ENCODE measurements at places on chromosomes 4 and X.

- no peak for DNase-seq
These were observed 9.2 kb downstream of the WDR1 start for GRCh38 chr4:10107111-10108091.

GRCh38 chr4:137981277-137981676, 260.9 kb downstream of the SLC7A11 start:
- DNase-seq = no peak

DNA sequence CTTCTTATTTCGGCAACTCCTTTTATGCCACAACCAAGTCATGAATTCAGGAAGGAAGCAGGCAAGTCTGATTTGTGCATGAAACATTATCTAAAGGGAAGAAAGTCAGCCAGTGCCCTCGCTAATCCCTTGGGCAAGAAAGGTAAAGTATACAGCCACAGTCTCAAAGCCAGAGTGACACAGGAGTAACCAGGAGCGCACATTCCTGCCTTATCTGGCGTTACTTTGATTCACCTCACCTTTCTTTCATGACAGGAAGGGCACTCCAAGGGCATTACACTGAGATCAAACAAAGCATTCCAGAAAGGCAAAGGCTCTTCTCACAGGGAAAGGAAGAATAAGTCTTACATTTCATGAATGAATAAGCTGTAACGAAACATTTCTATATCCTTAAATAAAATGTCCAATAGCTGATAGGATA, 38.8 kb downstream of the FAT1 start:
- DNase-seq = no peak

DNA sequence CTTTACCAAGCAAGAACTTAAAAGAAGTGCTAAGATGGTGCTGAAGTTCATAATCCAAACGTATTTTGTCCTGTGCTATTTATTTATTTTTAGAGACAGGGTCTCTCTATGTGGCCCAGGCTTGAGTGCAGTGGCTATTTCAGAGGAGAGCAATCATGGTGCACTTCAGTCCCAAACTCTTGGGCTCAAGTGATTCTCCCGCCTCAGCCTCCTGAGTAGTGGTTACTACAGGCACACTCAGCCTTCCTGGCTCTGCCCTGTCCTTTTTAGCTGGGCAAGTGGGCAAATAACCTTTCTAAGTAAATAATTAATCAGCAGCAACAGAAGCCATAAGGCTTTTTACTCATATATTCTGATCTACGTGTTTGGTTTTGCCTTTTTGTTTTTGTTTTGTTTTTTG, 2.6 kb downstream of the NSD2 start:
- DNase-seq = no peak

DNA sequence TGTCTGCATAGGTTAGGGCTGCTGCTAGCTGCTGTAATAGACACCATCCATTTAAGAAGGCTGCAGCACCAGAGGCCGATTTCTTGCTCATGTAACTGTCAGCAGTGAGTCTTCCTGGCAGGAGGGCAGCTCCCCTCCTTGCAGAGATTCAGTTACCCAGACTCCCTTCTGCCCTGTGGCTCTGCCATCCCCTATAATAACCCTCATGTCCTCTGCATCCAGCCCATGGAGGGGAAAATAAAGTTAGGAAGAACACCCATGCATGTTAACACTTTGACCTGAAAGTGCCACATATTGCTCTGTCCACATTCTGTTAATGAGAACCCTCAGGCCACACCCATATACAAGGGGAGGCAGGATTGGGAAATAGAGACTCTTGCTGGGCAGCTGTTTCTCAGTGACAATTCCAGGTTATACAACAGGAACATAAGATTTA, 5.4 kb downstream of the STBD1 start:
- DNase-seq = no peak

DNA sequence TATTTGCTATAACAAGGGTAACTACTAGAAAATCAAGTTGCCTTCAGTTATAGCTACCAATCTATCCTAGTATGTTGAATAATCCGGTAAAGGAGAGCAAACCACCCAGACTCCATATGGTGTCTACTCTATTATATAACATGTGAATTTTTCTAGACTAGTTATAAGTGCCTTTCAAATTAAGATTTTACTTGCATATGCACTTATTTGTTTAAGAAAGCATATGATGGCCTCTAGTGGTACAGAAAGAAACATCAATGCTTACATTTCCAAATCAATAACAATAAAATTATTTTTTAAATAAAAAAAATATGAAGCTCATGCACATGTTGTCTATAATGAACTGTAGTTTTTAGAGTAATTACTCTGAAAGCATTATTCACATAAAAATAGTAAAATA, 1516.4 kb upstream of the PABPC4L start:
- no peak for DNase-seq

DNA sequence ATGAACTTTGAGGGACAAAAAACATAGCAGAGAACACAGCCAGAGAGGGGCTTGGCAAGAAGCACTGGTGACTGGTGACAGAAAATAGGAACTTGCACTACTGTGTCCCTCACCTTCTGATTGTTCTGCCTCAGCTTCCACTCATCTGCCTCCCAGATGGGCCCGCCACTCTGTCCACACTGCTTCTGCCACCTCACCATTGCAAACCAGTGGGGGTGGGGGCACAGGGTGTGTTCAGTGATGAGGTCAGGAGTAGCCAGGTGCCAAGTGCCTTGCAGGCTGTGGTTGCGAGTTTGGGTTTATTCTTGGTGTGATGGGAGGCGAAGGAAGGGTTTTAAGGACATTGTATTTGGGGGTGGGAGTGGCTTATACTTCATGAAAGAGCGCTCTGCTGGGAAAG, 9.1 kb upstream of the UBA1 start:
- DNase-seq = no peak

DNA sequence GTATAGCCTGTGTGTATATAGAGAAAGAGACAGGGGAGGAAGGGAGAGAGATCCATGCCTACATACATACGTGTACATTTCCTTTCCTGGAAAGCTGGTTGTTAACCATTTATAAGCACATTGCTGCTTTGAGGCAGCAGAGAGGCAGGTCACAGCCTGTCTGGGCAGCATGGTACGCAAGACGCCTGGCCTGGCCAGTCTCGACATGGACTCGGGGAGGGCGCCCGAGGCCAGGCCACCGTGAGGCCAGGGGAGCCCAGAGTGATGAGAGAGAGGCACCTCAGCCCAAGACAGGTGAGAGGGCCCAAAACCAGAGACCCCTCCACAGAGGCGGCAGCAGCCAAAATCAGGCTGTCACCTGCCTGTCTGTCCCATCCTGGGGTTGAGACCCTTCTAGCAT, 3.9 kb downstream of the TREX2 start:
- no peak for DNase-seq

DNA sequence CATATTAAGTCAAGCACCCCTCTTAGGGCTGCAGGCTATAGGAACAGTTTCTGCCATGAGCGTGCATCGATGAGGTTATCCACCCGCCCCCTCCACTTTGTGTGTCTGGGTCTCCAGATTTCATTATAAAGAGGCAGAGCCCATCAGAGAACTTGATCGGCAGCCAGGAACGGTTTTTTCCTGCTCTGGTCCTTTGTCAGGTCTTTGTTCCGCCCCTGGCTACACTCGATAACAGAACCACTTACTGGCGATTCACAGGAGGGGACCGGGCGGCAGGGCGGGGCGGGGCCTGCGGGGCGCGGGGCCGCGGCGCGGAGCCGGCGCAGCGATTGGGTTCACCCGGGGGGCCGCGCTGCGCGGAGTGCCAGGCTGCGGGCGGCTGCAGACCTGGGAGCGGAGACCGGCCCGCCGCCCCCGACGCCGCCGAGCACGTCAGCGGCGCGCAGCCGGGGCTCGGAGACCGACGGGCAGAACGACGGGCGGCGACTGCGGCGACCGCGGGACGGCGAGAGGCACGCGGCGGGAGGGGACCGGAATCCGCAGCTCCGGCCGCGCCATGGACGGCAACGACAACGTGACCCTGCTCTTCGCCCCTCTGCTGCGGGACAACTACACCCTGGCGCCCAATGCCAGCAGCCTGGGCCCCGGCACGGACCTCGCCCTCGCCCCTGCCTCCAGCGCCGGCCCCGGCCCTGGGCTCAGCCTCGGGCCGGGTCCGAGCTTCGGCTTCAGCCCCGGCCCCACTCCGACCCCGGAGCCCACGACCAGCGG, at the start of gene SLC10A4:
TSS of gene SLC10A4 (plus strand) at position 338 of the 771 bp plus-strand sequence. CDS start at position 557, 219 bp downstream.
- DNase-seq = no peak

DNA sequence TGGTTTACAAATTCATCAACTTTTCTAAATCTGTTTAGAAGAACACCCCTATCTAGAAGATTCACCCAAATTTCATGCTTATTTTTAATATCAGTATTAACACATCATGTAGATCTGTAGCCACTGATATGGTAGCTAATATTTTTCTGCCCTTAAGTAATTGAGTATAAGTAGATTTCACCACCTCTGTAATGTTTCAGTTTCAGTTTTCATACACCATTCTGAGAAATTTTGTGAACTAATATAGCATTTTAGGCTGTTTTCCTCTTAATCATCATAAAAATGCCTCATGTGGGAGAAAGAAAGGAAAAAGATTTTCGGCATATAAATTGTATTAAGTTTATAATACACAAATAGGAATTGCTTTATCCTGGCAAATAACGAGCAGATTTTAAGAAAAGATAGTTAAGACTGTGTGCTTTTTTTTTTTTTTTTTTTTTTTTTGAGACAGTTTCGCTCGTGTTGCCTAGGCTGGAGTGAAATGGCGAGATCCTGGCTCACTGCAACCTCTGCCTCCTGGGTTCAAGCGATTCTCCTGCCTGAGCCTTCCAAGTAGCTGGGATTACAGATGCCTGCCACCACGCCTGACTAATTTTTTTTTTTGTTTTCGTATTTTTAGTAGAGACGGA, 21.4 kb upstream of the RBPJ start:
- DNase-seq = no peak

GRCh38 chr4:142155347-142155746, 519.0 kb downstream of the IL15 start:
- no peak for DNase-seq

- DNase-seq = peak; percentile 94
These were observed 8.6 kb upstream of the ZNF157 start for GRCh38 chrX:47361538-47362511.

DNA sequence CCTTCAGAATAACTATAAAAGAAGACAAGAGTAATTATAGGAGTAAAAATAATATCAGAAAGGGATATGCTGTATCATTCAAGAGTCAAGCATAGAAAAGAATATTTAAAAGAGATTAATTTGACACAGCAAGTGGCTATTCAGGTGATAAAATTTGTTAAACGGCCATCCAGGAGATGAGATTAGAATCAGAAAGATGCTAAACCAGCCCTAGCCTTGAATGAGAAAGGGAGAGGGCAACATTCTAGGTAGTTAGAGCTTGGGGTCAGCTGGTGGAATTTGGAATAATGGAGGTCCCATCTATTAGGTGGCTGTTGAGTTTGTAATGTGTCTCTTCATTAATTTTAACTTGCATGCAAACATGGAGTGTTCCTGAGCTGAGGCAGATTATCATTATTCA, 350.5 kb upstream of the PABPC4L start:
- no peak for DNase-seq

GRCh38 chr4:102640669-102641068, 120.1 kb downstream of the MANBA start:
- no peak for DNase-seq

DNA sequence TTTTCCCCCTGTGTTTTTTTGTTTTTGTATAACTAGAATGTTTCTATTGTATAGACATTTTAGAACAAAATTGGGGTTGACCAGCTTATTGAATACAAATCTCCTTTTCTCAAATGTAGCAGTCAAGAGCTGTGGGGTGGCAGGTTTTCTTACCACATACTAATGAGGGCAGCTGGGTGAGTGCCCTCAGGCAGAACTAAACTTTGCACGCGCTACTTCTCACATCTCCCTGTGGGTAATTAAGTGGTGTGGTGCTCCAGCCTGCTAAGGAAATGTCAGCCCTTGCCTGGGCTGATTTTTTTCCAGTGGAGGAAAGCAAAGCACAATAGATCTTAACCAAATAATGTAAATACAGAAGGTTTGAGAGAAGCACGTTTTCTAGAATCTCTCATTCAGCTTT, 717.6 kb upstream of the TENM3 start:
- DNase-seq = no peak

DNA sequence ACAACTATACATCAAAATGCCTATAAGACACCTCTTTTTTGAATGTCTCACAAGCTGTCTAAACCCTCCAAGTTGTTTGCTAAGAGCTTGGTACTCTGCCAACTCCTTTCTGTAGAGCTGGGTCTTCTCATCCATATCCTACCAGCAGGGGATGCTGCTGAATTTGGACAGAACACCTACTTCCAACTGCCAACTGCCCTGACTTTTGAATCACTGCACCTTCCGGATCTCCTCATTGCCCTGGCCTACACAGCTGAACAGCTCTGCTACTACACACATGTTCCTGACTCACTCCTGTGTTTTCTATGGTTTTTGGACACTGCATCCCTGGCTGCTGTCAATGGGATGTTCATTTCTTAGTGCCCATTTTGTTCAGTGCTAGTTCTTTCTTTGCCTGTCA, 18.7 kb downstream of the FAM184B start:
- no peak for DNase-seq

GRCh38 chrX:23381099-23382087, 46.7 kb downstream of the PTCHD1 start:
- DNase-seq = no peak

DNA sequence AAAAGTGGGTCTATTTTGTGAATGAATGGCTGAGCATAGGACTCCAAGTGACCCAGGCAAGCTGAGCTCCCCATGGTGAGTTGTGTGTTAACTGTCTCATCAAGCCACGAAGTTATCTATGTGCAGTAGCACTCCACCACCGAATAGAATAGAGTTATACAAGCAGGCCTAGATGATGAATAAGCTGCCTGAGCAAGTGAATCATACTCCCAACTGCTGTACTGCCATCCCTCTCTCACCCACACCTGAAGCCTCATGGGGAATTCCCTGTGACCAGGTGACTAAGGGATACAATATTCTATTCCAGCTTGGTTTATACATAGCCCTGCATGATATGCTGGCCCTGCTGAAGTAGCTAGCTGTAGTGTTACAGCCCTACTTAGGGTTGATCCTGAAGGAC, 38.7 kb downstream of the KDM5C start:
- peak; percentile 37 for DNase-seq

DNA sequence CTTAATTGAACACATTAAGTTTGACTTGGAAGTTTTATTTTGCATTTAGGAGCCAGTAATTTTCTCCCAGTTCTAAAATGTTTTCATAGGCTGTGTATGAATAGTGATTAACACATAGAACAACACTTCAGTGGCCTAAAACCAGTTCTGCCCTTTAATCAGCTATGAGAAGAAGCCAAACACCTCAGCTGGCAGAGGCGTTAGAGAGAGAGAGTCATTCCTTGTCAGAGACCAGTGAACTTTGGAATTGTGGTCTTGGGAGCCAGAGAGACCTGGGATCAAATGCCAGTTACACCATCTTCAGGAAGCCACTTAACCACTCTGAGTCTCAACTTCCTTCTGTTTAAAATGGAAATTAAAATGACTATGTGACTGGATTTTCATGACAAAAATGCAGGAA, 39.3 kb upstream of the PRPS2 start:
- no peak for DNase-seq

DNA sequence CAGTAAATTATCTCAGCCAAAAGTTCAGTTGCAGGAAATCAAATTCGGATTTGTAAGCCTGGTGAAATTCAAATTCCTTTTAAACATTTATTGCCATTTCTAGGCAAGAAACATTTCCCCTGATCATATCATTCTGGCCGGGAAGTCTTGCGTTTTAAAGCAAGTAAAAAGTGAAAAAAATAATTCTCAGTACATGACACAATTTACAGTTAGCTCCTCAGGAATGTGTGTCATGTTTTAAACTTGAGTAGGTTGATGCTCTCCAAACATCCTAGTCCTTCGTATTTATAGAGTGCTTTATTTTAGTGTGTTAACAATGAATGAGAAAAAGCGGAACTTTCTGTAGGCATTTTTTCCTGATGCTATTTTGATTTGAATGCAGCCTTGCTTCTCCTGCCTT, 158.3 kb upstream of the SCML1 start:
- DNase-seq = no peak

Measured in non-pigmented ciliary epithelial cell (primary cell).